ENCODE measurements at places on chromosomes 4 and X.

- DNase-seq: no peak
These were observed 37.9 kb upstream of the FGFBP2 start for GRCh38 chr4:16000708-16001483.

DNA sequence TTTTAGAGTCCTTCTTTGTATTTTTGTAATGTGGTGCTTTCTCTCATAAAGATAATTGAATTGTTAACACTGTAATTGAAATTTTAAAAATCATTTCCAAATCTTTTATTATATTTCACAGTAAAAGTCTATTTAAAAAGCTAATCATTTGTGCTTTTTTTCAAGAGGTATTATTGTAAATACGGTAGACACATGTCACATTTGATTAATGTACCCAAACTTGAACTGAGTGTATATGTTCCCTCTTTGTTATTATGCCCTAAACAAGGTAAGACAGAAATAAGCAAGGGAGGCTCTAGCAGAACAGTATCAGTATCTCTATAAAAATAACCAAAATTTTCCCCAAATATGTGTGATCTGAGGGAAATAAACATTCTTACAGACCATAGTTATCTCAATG, 21.5 kb upstream of the LARP1B start:
- DNase-seq: no peak

DNA sequence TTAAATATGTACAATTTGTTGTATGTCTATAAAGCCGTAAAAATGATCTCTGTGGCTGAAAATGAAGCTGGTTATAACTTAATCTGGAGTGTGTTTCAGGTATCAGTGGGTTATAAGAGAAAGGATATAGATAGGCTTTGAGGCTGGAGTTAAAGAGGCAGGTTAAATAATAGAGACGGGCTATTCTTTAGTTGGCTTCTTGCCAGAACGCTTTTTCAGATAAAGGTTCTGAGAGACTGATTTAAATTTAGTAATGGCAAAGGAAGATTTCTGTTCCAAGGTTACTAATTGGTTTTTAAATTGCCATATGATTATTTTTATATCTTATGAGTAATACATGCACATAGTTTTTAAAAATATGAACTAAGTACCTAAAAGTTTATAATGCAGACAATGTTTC, 117.4 kb downstream of the AWAT2 start:
- no peak for DNase-seq

DNA sequence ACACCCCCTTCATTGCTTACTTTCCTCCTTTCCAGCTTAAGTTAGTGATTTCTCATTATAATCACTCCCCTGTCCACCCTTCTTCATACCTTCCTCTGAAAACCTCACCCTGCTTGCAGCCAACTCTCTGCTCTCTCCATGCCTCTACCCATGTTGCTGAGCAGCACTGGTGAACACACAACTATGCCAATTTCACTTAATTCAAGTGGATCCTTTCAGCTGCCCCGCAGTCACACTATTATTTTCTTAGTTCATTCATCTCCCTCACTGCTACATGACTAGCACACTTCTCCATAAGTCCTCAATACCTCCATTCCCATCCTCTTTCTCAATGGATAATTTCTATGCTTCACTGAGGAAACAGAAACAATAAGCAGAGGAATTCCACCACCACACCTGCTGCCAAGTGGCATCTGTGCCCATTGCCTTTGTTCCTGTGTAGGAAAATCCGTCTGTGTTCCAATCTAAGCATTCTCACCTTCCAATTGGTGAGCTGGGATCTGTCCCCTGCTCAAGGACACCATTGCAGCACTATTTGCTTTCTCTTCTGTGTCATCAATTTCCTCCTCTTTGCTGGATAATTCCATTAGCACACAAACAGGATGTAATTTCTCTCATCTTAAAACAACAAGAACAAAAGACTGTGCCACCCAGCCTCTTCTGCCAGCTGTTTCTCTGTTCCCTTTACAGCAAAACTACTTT, 25.2 kb upstream of the PRSS48 start:
- DNase-seq: no peak

DNA sequence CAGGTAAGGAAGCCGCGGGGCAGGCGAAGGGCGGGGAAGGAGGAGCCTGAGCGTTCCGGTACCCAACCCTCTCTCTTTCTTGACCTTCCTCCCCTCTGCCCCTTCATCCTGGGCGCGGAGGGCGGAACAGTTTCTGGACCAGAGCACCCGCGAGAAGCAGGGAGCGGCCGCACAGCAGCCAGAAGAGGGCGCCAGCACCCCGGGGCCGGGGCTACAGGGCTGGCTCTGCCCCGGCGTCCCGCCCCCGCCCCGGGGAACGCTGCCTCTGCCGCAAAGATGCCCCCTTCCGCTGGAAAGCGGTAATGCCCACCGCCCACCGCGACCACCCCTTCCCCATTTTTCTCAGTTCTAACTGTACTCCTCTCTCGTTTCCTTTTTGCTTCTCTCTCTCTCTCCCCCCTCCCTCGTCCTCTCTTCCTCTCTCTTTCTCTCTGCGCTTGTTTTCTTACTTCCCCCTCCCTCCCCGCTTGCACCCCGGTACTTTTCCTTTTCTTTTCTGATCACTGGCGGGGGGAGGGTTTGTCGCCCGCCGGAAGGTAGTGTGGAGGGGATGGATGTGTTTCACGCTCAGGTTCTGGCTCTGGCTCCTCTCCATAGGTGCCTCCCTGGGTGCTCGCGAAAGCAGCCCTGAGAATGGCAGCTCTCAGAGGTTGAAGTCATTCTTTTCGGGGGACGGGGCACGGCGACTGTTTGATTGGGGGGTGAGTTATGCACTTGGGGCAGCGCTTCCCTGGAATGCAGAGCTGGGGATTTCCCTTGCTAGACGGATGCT, 13.1 kb upstream of the PRDM8 start:
- DNase-seq: peak; percentile 54

Measured in Caco-2 (cell line).